ENCODE measurements at places on chromosomes 13 and 19. TPM values are rescaled to one million over a fixed set of nuclear protein-coding genes. Genes with fewer than 3 reads are reported as not detected.

DNA sequence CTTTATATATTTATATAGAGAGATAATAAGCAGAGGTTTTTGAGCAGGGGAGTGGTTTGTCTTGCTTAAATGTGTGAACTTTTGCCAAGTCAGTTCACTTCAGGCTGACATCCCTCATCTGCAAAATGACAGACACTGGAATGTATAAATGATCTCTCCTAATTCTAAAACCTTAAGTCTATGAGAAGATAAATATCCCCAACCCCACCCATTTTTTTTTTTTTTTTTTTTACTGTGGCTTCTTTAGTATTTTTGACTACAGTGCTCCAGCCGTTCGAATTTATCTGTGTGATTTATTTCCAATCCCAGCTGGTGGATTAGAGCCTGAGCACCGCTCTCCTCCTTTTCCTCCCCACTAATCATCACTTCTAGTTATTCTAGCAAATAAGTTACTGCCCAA, 234.8 kb downstream of the DACH1 start:
- no peak for DNase-seq

DNA sequence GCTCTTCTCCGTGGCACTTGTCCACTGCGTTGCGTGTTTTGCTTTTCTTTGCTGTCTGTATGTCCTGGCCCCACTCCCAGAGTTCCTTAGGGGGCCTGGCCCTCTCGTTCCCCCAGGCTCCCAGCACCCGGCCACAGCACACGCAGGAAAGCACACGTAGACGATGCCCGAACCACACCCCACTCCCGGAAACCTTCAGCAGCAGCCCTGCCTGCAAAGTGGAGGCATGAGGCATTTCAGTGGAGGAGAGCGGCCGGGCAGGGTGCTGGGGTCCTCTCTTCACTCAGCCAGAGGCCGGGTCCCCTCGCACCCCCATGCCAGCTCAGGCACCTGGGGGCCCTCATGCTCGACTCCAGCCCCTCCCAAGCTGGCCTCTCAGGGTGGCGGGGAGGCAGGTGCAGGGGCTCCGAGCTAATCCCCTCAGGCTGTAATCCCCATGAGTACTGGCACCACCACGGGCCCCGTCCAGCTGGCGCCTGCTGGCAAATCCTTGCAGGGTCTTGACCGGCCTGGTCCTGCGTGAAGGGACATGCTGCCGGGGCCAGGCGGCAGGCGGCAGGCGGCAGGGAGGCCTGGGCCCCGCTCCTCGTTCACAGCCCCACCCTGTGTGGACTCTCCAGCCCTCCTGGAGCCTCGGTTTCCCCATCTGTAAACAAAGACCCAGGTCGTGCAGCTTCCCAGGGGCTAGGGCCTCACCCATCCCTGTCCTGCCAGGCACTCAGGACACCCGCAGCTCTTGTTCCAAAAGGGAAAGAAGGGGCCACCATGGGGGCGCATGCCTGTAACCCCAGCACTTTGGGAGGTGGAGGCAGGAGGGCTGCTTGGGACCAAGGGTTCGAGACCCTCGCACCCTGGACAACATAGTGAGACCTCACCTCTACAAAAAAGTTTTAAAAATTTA, 7.0 kb downstream of the PIP5K1C start:
- no peak for DNase-seq

Gene FCER2
- not detected for total RNA-seq

DNA sequence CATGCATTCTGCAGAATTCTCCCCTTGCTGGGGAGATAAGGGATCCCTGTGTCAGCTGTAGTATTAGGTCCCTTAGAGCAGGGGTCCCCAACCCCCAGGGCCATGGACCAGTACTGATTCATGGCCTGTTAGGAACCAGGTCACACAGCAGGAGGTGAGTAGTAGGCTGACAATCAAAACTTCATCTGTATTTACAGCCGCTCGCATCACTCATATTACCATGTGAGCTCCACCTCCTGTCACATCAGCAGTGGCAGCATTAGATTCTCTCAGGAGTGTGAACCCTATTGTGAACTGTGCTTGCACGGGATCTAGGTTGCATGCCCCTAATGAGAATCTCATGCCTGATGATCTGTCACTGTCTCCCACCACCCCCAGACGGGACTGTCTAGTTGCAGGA, 37.9 kb downstream of the CPAMD8 start:
- DNase-seq, result no peak

DNA sequence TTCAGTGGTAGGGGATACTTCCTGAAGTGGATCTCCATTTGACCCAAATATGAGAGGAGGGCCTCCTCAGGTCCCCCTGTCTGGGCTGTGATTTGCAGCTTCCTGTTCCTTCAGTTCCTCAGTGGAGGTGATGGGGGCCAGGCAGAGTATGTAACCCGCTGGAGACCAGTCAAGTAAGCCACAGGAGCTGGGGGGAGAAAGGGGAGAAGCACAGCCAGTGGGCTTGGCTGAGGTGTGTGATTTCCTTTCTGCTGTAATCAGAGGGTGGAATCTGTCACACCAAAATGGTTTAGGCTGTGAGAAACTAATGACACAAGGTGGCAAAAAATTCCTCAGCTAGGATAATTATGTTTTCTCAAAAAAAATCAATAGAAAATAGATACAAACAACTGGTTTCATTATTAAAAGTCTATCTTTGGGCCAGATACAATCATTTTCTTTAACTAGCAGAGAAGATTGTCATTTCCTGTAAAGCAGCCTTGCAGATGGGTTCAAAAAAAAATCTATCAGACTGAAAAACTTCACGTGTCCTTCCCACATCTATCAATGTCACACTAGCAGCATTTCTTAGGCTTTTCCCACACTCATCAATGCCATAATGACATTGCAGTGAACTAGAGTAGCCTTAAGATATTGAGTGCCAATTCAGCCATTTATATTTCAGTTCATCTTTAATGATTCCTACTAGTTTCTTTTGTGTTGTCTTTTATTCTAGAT, 1660.3 kb downstream of the EFNB2 start:
- no peak for DNase-seq

DNA sequence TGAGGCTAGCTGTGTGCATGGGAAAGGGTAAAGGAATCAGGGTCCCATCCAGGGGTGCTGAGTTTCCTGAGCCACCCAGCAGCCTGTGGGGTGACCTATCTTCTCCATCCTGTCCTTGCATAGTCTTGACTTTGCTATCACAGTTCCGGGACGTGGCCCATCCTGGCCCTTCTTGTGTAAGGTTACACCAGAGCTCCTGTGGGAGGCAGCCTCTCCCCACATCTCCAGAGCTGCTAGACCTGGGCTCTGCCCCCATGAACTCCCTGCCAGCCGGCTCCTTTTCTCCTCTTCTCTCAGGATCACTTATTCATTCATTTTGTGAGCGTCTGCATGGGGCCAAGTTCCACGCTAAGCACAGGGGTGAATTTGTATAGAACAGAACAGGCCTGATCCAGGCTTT, 238.9 kb downstream of the TSHZ3 start:
- no peak for DNase-seq

Gene KIR2DL4
- total RNA-seq, result not detected

DNA sequence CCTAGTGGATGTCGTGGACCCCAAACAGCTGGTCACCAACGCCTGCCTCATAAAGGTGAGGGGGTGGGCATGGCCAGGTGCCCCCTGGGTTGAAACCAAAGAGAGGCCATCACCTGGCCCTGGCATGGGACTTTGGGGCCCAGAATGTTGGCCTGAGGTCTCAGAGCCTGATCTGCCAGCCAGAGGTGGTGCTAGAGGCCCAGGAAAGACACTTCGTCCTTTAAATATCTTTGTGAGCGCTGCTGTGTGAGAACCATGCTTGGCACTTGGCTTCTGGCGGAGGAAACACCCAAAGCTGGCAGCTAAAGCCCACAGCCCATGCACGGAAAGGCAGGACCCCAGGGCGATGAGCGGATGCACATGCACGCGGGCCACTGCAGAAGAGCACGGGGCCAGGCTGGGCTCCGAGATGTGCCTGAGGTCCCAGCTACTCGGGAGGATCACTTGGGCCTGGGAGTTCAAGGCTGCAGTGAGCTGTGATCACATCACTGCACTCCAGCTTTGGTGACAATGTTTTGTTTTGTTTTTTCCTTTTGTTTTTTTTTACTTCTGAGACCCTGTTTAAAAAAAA, 4.3 kb upstream of the ADM5 start:
- no peak for DNase-seq
